Activated T-cell treated with anti-CD3 and anti-CD28 coated beads for 4 hours (primary cell): ENCODE measurements at places on chromosomes 7 and 10.

- DNase-seq: no peak
Observed at GRCh38 chr10:73970845-73971244, 27.1 kb upstream of the VCL start.

DNA sequence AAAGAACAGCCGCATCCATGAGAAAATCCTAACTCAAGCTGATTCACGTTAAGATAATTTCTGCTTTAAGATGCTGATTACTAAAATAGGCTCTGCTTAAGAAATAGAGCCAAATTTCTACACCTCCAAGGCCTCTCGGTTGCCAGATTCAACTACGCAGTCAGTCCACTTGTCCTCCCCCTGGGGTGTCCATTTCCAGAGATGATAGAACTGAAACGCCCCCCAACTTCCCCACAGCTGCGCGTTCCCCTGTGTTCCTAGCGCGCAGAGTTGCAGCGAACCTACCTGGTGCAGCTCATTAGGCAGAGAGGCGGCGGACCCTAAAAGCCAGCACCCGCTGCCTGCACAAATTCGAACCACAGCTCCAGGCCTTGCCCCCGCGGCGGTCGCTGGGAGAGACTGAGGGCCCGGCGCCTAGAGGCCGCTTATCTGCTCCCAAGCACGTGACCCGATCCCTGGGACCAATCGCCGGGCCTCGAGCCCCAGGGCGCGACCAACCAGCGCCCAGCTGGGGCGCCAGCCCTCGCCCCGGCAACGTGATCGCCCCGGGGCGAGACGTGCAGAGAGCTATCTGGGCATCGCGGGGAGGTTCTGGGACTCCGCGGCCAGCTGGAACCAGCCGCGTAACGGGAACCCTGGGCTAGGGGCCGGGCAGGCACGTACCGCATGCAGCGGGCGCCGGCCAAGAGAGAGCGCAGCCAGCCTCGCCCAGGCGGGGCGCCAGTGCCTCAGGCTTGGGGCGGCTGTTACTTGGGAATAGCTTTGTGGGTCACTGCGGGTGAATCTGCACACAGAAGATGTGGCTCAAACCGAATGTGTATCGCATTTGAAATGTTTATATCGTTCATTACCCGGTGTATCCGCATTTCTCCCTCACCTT is at the start of gene PPP1R3C:
Gene PPP1R3C (minus strand): TSS at position 401 of the 880 bp plus-strand sequence. CDS start 102 bp downstream, at position 299.
- DNase-seq: peak; percentile 6

DNA sequence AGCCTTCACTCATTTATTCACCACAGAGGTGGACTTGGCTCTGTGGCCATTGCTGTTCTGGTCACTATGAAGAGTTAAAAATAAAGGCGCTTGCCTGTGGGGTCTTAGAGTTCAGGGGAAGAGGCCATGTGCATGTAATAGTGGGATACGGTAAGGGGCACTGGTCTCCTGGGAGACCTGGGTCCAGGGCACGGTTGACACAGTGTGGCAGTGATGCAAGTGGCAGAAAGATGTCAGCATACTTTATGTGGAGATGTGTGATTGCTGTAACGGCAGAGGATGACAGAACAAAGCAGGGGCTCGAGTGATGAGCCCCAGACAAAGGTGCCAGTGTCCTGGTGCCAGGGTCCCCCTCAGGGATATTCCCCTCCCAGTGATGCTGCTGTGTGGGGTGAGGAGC is 8.6 kb downstream of the ZSCAN25 start:
- no peak for DNase-seq

DNA sequence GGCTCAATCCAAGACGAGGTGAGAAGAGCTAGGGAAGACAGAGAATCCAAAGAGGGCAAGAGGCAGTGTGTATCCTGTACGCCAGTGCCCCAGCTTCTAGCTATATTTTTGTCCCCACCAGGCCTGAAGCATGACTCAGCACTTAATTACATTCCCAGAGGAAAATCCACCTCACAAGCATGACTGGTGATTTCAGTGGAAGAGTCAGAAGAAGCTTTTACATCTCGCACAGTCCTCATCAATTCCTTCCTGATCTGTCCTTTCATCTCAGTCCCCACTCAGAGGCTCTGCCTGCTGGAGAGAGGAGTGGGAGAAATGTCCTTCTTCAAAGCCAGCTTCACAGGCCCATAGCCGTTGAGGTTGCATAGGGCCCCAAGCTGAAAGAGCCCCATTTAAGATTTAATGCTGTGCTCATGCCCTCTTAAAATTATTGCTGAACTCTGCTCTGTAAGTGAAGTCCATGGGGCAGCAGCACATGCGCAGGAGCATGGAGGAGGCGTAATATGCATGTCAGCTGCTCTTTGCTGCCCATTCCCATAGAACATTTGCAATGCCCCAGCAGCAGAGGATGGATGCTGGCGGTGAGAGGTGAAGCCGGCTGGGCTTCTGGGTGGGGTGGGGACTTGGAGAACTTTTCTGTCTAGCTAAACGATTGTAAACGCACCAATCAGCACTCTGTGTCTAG is 39.0 kb upstream of the AOAH start:
- DNase-seq: no peak

DNA sequence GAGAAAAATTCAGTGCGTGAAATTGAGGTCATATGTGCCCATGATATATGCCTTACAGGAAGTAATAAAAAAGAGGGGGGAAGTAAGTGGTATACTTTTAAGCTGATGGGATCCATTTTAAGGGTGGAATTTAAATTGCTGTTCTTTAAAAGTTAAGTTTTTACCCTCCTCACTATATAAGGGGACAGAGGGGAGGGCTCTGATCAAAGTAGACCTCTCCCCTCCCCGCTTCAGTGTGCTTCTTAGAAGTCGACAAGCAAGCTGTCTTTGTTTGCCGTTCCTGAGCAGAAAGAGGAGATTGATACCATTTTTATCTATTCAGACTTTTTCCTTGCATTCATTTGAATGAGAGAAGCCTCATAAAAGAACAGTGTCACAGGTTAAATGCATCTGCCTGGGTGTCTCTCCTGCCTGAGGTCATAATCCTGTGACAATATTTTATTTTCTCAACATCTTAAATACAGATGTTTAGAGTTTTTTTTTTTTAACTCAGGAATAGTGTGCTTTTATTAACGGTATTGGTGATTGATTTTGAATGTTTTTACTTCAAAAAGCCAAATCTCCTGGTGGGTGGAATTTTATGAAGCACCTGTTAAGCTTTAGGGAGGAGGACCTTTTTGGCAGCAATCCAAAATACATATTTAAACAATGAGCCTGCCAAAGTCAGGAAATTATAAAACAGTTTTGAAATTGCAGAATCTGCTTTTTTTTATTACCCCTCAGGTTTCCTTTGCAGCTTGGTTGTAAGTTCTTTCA is 141.7 kb downstream of the KAT6B start:
- DNase-seq: no peak

- no peak for DNase-seq
Observed at GRCh38 chr7:18350678-18351077, 144.9 kb upstream of the HDAC9 start.
